ENCODE measurements at places on chromosomes 2 and 18. TPM values are rescaled to one million over a fixed set of nuclear protein-coding genes. Genes with fewer than 3 reads are reported as not detected.

The ADAM23 gene
- total RNA-seq: 12.5 TPM

The PFN4 gene
- 5.7 TPM for total RNA-seq

The MYO7B gene
- total RNA-seq: 0.30 TPM

The IGFBP5 gene
- 1,859 TPM for total RNA-seq

The ASPRV1 gene
- 2.5 TPM for total RNA-seq

The EFEMP1 gene
- total RNA-seq: 141 TPM

The SPC25 gene
- total RNA-seq: not detected

The MYOM1 gene
- 8.1 TPM for total RNA-seq

GRCh38 chr18:41665210-41665609, 289.8 kb upstream of the PIK3C3 start:
- no peak overlapping the region for H3K4me3 ChIP-seq
- H3K4me1 ChIP-seq: no peaks in the 10 kb centered on the region
- no peak overlapping the region for H3K27ac ChIP-seq

DNA sequence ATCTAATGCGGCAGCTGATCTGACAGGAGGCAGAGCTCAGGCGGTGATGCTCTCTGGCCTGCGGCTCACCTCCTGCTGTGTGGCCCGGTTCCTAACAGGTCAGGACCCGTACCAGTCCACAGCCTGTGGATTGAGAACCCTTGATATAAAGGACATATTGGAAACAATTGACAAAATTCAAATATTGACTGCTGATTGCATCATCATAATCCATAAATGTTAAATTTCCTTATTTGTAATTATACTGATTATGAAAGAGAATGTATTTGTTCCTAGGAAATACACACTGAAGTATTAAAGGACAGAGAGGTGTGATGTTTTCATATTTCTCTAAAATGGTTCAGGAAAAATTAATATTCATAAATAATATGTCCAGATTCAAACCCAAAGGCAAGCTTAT, 63.8 kb upstream of the SRD5A2 start:
- no peaks in the 10 kb centered on the region for H3K36me3 ChIP-seq
- H3K4me3 ChIP-seq: no peak overlapping the region
- H3K4me1 ChIP-seq: no peaks in the 10 kb centered on the region
- DNase-seq: no peak

DNA sequence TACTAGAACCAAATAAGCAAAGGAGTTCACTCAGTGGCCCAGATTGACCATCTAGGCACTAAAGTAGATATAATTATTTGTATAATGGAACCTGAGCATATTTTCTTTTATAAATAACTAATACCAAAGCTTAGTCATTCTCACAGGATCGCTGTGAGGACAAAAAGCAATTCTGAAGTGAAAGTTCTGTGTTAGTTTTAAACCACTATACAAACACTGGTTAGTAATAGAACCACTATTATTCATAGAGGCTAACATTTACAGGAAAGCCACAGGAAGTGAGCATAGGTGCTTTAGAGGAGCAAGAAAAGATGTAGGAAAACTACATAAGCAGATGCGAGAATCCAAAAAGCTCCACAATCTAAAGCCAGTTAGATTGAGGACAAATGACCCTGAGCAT, 364.7 kb downstream of the XIRP2 start:
- H3K4me1 ChIP-seq: no peaks in the 10 kb centered on the region
- DNase-seq: no peak
- H3K36me3 ChIP-seq: no peaks in the 10 kb centered on the region
- no peak overlapping the region for H3K4me3 ChIP-seq
- H3K27ac ChIP-seq: no peak overlapping the region

GRCh38 chr18:66655407-66655806, 51.5 kb upstream of the CDH19 start:
- no peak overlapping the region for H3K4me3 ChIP-seq
- no peaks in the 10 kb centered on the region for H3K36me3 ChIP-seq
- no peaks in the 10 kb centered on the region for H3K27me3 ChIP-seq

- H3K4me1 ChIP-seq: no peaks in the 10 kb centered on the region
- no peaks in the 10 kb centered on the region for H3K27me3 ChIP-seq
- no peaks in the 10 kb centered on the region for H3K36me3 ChIP-seq
Measured at GRCh38 chr18:11387880-11388279, 221.5 kb upstream of the SLC35G4 start.

- no peaks in the 10 kb centered on the region for H3K4me1 ChIP-seq
- DNase-seq: no peak
- no peak overlapping the region for H3K4me3 ChIP-seq
- H3K36me3 ChIP-seq: no peaks in the 10 kb centered on the region
- H3K27me3 ChIP-seq: no peaks in the 10 kb centered on the region
Measured at GRCh38 chr2:78417355-78417754, 608.1 kb upstream of the REG3G start.

DNA sequence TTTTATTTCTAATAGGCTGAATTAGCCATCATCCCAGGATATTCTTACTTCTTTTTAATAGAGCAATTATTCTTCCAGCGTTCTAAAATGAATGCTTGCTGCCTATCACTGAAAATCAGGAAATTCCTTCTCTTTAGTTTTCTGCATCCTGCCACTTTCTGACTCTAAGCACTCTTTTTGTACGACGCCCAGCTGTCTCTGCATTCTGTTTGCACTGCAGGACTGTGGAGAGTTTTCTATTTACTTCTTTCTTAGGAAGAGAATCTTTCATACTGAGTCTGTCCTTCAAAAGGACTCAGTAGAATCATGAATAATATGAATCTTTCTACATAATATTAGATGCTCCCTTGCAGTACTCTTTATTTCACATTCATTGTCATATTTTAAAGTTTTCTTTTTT, 360.4 kb upstream of the DSEL start:
- no peak overlapping the region for H3K27ac ChIP-seq
- no peak for DNase-seq
- H3K4me1 ChIP-seq: no peaks in the 10 kb centered on the region
- H3K4me3 ChIP-seq: no peak overlapping the region

DNA sequence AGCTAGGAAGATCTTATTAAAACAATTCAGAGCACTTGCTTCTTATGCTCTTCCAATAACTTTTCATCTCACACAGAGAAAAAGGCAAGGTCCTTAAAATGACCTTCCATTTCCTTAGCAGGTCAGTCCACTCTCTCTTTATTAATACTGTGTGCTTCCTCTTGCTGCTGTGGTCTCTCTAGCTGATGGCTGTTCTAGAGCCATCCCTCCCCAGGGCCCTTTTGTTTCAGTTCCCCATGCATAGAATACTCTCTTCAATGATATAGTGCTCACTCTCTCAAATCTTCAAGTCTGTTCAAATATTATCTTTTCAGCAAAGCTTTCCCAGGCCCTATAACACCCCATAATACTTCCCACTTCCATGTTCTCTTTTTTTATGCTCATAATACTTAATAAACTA, 469.3 kb downstream of the METTL4 start:
- no peak for DNase-seq
- no peak overlapping the region for H3K4me3 ChIP-seq
- no peaks in the 10 kb centered on the region for H3K27me3 ChIP-seq
- no peak overlapping the region for H3K27ac ChIP-seq
- H3K36me3 ChIP-seq: no peaks in the 10 kb centered on the region

DNA sequence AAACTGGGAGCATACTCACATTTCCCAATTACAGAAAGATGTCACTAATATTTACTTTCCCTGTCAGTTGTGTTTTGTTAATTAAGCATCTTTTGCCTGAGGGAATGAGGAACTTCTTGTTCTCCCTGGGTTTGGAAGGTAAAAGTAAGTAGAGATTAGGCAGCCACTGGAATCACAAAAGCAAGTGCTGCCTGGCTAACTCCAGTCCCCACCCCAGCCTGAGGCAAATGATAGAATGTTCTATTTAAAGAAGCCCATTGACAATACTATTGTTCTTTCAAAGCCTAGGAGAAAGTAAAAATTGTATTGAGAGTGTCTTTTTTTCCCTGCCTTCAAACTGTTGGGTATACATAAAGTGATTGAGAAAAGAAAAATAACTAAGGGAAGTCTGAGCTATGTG, 93.8 kb downstream of the MBD2 start:
- H3K36me3 ChIP-seq: no peaks in the 10 kb centered on the region
- no peaks in the 10 kb centered on the region for H3K27me3 ChIP-seq
- no peaks in the 10 kb centered on the region for H3K4me1 ChIP-seq
- DNase-seq: no peak
- no peak overlapping the region for H3K27ac ChIP-seq

DNA sequence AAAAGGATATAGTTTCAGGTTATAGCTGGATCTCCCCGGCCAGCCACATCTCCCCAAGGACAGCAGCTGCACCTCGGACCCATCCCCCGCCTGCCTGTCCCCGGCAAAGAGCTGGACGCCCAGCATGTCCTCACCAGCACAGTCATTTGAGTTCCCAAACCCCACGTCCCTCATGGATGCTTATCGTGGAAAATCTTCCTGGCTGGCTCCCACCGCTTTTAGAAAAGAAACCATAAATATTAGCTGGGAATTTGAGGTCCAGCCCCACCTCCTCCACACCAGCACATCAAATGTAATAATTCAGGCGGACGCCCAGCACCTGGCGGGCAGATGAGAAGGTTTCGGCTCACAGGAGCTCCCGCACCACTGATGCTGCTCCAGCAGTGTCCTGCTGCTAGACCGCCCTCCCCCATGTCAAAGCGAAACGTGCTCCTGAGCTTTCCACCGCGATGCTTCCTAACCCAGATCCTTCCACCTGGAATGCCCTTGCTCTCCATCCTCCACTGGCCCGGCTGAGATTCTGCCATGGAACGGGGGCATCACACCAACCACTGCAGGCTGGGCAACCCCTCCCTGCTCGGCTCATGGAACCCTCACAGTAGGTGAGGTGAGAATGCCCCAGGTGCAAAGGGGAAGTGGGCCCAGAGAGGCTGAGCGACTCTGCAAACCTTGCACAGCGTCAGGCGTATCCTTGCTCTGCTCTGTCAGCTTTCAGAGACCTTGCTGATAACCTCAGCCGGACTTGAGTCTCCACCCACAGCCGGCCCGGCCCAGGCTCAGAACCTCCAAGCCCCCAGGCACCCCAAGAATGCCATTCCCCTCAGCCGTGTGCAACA, 71.5 kb upstream of the GPC1 start:
- H3K27ac ChIP-seq: peak overlapping the region; percentile 40
- no peak for DNase-seq
- H3K4me3 ChIP-seq: no peak overlapping the region

GRCh38 chr18:80154293-80154692, 45.2 kb downstream of the ADNP2 start:
- H3K27me3 ChIP-seq: no peaks in the 10 kb centered on the region
- DNase-seq: no peak
- peaks cover 4% of the 10 kb centered on the region for H3K4me1 ChIP-seq
- H3K27ac ChIP-seq: no peak overlapping the region
- H3K4me3 ChIP-seq: no peak overlapping the region

DNA sequence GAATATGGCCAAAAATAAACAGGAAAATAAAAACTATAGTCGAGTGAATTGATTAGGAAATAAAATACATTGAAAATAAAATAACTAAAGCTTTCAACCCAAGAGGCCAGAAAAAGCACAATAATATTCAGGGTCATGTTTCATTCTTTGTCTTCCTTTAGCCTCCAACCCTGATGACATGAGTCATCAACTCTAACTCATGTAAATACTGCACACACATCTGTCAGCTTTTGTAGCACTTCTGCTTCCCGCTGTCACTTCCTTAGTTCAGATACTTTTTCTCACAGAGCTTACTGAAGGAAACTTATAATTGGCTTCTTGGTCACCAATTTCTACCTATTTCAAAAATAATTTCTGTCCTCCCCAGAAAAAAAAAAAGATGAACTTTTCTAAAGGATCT, 112.8 kb downstream of the UPP2 start:
- H3K36me3 ChIP-seq: no peaks in the 10 kb centered on the region
- H3K27me3 ChIP-seq: no peaks in the 10 kb centered on the region
- no peak overlapping the region for H3K27ac ChIP-seq
- no peak for DNase-seq
- no peaks in the 10 kb centered on the region for H3K4me1 ChIP-seq

DNA sequence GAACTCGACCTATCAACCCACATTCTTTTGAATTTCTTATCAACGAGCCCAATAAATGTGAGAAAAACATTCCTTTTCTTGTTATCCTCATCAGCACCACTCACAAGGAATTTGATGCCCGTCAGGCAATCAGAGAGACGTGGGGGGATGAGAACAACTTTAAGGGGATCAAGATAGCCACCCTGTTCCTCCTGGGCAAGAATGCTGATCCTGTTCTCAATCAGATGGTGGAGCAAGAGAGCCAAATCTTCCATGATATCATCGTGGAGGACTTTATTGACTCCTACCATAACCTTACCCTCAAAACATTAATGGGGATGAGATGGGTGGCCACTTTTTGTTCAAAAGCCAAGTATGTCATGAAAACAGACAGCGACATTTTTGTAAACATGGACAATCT, 378.2 kb downstream of the STK39 start:
- H3K27me3 ChIP-seq: no peaks in the 10 kb centered on the region
- no peak overlapping the region for H3K4me3 ChIP-seq
- H3K36me3 ChIP-seq: no peaks in the 10 kb centered on the region
- DNase-seq: no peak
- no peak overlapping the region for H3K27ac ChIP-seq

GRCh38 chr18:25795213-25795612, 295.2 kb downstream of the SS18 start:
- no peak overlapping the region for H3K27ac ChIP-seq
- no peaks in the 10 kb centered on the region for H3K4me1 ChIP-seq
- no peak for DNase-seq
- no peaks in the 10 kb centered on the region for H3K36me3 ChIP-seq
- H3K4me3 ChIP-seq: no peak overlapping the region

GRCh38 chr2:1740716-1741589, 3.4 kb downstream of the PXDN start:
- H3K36me3 ChIP-seq: no peaks in the 10 kb centered on the region
- no peak overlapping the region for H3K27ac ChIP-seq
- DNase-seq: no peak
- H3K27me3 ChIP-seq: no peaks in the 10 kb centered on the region
- H3K4me1 ChIP-seq: peaks cover 56% of the 10 kb centered on the region

GRCh38 chr2:73232403-73233153, 461 bp downstream of the PRADC1 start:
- no peaks in the 10 kb centered on the region for H3K27me3 ChIP-seq
- H3K27ac ChIP-seq: peak overlapping the region; percentile 95
- peak overlapping the region; percentile 49 for H3K4me3 ChIP-seq
- H3K36me3 ChIP-seq: peaks cover 26% of the 10 kb centered on the region

- no peaks in the 10 kb centered on the region for H3K36me3 ChIP-seq
- no peak overlapping the region for H3K27ac ChIP-seq
- no peaks in the 10 kb centered on the region for H3K27me3 ChIP-seq
- DNase-seq: no peak
- no peak overlapping the region for H3K4me3 ChIP-seq
- no peaks in the 10 kb centered on the region for H3K4me1 ChIP-seq
Measured at GRCh38 chr2:156486147-156486546, 50.0 kb downstream of the GPD2 start.
